ENCODE measurements at places on chromosomes 4 and X. TPM values are rescaled to one million over a fixed set of nuclear protein-coding genes. Genes with fewer than 3 reads are reported as not detected.

DNA sequence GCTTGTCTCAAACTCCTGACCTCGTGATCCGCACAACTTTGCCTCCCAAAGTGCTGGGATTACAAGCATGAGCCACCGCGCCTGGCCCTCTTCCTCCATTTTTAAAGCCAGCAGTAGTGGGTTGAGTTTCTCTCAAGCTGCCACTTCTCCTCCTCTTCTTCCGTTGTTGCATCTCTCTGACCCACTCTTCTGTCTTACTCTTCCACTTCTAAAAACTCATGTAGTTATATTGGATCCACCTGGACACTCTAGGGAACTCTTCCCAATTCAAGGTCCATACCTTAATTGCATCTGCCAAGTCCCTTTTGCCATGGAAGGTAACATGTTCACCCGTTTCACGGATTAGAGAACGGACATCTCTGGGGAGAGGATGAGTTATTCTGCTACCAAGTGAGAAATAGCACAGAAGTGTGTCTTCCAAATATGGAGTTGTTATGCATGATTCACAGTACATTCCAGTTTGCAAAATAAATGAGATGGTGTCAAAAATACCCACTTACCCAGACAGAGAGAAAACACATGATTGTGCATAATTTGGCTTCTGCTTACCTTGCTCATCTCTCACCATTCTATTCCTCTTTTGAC is 51.8 kb downstream of the GBA3 start:
- DNase-seq: no peak

DNA sequence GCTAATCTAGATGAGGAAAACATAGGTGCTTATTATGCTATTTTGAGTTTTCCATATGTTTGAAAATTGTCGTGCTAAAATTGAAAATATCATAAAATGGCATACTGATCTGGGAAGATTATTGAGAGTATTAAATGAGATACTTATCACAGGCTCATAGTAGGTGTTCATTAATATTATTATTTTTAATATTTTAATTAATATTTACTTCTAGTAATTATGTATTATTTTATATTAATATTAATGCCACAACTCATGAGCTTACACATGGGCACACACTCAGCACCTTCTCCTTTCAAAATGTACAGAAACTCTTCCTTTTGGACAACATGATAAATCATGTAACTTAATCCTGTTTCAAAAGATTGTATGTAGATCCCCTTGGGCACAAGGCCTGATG is 223.6 kb downstream of the RAB28 start:
- no peak for DNase-seq

DNA sequence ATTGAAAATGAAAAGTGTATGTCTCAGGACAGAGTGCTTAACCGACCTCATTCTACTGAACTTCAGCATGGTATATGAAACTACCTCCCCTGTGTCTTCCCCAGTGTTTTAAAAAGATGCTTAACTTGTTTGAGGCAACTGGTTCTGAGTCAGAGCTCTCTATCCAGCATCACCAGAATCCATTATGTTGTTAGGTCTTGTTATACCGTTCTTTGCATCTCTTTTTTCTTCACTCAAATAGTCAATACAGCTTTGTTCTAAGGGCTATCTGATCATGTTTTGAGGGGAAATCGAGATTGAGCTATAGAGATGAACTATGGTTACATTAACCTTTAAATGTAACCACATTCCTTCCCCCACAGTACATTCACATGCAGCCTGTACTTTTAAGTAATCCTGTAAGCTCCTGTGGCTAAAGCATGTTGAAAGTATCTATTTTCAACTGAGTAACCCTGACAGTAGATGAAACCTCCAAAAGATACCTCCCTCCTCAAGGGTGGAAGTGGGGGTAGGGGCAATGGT is 514.4 kb downstream of the RPA4 start:
- DNase-seq: no peak

GRCh38 chr4:165326831-165327210 is 648 bp upstream of the MSMO1 start:
- no peak for DNase-seq

- DNase-seq: no peak
Observed at GRCh38 chrX:16544969-16545368, 105.0 kb upstream of the S100G start.

GRCh38 chrX:153731117-153731844 is 6.6 kb downstream of the ABCD1 start:
- no peak for DNase-seq

- no peak for DNase-seq
Observed at GRCh38 chr4:123449780-123450179, 53.2 kb downstream of the SPRY1 start.

GRCh38 chr4:46211406-46211805 is 87.6 kb upstream of the GABRG1 start:
- no peak for DNase-seq

TRPC3 gene
- 0.97 TPM for polyA plus RNA-seq

GBA3 gene
- 13.4 TPM for polyA plus RNA-seq

ARSD gene
- polyA plus RNA-seq: 49.8 TPM

DYNLT3 gene
- polyA plus RNA-seq: 51.1 TPM

H2BW2 gene
- 1.3 TPM for polyA plus RNA-seq

GLRB gene
- polyA plus RNA-seq: 17.8 TPM

DMRTC1B gene
- polyA plus RNA-seq: 6.2 TPM

Data from right renal pelvis (tissue), 4 donors.